ENCODE measurements at places on chromosomes 13 and 19. TPM values are rescaled to one million over a fixed set of nuclear protein-coding genes. Genes with fewer than 3 reads are reported as not detected.

DNA sequence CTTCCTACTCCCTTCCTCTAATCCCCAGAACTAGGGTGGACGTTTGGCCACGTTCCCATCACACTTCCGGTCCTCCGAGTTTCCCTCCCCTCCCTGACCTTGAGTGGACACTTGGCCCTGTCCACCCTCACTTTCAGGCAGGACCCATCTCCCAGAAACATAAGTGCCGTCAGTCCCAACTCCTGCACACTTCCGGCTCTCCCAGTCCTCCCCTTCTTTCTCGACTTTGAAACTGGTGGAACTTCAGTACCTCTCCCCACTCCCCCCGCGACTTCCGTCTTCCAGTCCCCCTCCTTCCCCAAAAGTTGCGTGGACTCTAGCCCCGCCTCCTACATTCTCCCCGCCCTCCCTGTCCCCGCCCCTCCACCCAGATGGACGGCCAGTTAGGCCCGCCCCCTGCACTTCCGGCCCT lies 278 bp upstream of the ZNF274 start:
- DNase-seq: no peak

- DNase-seq: peak; percentile 63
These were observed 13.6 kb upstream of the ZNF611 start for GRCh38 chr19:52748336-52748950.

GRCh38 chr13:44040070-44040817 lies 160.5 kb downstream of the LACC1 start:
- no peak for DNase-seq

DNA sequence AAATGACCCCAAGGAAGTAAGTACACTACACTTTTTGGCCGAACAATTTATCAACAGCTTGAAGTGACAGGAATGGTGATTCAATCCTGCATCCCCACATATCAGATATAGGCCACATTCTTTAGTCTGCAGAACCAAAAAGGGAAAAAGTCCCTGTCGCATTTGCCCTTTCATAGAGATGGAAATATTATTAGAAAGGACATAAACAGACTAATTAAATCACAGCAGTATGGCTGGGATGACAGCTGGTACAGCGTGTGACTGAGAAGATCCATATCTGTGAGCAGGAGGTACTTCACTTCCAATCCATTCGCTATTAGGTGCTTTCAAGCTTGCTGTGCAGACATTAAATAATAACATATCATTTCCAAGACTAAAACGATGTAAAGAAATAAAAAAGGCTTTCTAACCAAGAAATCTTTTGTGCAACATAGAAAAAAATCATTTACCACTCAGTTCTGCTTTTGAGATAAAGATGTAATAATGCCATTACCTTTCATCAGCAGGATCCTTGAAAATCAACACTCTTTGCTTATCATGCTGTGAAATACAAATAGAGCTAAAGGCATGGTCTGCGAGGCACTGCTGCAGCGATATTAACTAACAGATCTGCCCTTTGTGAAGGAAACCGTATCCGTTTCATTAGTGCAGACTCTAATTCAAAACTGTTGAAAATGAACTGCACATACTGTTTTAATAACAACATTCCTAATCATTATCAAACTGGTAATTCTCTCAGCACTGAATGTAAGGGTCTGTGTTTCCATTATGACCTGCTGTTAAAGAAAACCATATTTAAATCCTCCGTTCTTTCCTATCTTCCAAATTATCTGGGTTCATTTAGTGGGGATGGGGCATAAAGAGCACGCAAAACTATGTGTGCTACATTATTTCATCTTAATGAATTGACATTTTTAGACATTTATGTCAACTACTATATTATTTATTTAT lies 245.6 kb downstream of the DACH1 start:
- peak; percentile 84 for DNase-seq

DNA sequence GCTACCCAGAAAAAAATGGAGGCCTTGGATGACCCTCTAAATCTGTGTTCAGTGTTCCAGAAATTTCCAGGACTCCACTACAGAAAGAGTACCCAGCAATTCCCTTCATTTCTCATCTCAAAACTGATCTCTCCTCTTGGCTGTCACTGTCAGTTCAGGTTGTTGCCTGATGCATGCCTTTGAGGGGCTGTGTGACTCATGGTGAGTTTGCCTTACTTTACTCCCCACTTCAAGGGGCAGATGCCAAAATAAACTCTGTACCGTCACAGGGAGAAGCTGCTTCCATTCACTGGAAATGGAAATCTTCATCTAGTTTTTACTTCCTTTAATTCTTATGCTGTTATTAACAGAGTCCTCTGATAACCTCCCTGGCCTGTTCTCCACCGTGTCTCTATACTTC lies 1075.0 kb downstream of the DIAPH3 start:
- no peak for DNase-seq

The MYO1F gene
- polyA plus RNA-seq: 2.4 TPM

DNA sequence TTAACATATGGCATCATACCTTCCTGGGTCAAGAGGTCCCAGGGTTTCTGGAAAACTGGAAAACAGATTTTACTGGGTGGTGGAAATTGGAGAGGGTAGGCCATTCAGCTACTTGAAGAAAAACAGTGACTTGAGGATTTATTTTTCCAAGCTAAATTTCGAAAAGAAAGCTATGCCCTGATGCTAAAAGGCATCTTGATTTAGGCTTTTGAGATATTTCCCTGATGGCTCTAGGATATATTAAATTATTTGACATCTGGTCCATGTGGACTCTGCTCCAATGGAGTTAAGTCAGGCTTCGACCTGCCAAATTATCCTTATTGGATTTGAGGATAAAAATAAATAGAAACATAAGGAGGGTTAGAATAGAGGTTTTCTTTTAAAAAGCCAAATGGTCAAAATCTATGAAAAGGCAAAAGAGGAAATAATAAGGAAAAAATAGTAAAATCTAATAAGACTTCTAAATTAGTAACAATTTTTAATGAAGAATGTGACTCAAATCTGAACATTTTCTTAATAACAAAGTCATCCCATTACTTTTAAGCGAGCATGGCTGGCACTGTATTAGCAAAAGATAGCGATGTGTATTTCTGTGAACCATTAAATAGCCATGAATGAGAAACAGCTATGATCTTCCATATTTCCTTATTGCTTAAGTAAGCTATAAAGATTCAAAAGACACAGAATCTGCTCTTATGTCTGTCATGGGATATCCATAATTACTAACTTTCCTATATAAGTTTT lies 190.0 kb upstream of the MIR17HG start:
- DNase-seq: no peak

GRCh38 chr13:91891141-91891540 lies 492.7 kb downstream of the GPC5 start:
- no peak for DNase-seq

The SULT2A1 gene
- polyA plus RNA-seq: not detected
